NCI-H1436 treated with DMSO at 0.1 percent for 48 hours (cell line): ENCODE measurements at places on chromosomes 13 and 19.

GRCh38 chr13:99246100-99246499 lies 12.1 kb downstream of the GPR18 start:
- DNase-seq, result no peak

DNA sequence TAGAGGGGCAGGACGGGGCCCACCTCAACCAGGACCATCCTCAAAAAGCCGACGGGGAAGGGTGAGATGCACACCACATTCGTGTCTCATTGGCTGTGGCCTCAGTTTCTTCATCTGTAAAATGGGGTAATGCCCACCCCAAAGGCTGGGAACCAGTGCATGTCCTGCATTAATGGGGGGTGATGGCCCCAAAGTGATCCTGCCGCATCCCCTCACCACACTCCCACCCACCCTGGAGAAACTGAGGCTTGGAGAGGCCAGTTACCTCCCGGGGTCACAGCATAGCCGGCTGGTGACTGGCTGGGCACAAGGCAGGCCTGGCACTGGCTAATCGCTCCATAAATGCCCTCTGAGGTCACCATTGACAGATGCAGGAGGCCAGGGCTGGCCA lies 640 bp upstream of the MIDN start:
- no peak for DNase-seq

DNA sequence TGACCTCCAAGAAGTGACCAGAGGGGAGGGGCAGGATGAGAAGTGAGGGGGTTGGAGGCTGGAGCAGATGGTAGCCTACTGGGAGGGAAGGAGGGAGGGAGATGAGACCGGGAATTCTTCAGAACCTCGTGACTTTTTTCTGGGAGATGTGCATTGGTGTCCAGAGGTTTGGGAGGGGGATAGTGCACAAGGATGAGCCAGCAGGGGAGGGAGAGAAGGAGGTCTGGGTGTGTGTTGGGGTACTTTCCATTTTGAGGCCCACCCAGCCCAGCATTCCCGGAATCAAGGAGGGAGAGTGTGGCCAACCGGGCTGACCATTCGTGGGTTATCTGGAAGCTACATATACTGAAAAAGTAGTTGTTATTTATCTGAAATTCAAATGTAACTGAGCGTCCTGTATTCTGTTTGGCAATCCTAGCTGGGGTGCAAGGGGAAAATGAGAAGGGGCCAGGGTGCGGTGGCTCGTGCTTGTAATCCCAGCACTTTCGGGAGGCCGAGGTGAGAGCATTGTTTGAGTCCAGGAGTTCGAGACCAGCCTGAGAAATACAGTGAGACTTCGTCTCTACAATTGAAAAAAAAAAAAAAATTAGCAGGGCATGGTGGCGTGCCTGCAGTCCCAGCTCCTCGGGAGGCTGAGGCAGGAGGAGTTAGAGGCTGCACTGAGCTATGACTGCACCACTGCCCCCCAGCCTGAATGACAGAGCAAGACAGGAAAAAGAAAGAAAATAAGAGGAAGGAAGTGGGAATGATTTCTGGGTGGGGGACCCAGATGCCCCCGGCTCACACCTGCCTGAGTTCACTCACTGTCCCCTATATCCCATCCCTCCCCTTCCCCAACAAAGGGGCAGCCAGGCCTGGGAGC lies 4.4 kb upstream of the C3 start:
- no peak for DNase-seq

DNA sequence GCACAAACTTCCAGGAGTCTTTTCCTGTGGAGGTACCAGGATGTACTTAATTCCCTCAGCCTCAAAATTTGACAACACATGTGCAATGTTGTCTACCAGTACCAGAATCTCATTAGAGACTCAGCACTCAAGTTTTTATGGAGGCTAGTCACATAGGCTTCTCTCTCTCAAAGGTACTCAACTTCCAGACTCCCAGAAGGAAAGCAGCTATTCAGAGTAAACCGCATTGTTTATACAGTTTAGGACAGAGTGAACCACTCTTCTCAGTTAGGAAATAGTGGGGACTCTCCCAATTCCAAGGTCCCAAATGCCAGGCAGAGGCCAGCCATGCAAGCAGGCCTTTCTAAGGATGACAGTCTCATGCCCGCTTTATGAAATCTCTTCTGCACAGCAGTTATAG lies 8.5 kb upstream of the C1QTNF9B start:
- no peak for DNase-seq

GRCh38 chr19:13840305-13841085 lies 36.4 kb upstream of the NANOS3 start:
- no peak for DNase-seq

DNA sequence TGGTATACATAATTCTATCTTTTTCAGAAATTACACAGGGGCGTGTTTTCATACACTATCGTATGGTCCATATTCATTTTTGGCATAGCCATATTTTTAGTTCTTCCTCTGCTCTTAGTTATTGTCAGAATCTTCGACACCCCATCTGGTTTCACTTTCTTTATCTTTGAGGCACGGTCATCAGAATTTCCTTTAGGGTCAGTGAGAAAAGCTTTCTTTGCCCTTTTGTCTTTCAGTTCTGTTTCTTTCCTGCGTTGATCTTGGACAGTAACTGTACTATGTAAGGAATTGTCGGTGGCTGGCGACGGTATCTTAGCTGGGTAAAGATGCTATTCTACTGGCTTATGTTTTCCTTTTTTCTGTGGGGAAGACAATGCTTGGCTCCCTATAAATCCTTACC lies 10.6 kb upstream of the KIR2DL4 start:
- DNase-seq, result no peak

DNA sequence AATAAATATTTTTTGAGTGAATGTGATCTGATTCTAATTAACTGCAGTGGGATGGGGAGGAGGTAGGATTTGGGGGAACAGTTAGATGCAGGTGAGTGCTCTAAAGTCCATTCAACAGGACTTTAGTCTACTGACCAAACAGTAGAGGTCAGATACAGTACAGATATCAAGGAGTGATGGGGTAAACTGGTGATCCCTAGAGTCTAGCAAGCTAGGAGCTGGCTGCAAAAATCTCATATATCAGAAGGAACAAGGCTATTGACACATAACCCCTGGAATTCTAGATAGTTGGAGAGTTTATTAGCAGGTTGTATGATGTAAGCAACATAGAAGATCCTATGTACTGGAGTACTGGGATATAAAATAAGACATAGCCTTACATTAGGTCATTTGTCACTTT lies 131.6 kb downstream of the HS6ST3 start:
- no peak for DNase-seq

DNA sequence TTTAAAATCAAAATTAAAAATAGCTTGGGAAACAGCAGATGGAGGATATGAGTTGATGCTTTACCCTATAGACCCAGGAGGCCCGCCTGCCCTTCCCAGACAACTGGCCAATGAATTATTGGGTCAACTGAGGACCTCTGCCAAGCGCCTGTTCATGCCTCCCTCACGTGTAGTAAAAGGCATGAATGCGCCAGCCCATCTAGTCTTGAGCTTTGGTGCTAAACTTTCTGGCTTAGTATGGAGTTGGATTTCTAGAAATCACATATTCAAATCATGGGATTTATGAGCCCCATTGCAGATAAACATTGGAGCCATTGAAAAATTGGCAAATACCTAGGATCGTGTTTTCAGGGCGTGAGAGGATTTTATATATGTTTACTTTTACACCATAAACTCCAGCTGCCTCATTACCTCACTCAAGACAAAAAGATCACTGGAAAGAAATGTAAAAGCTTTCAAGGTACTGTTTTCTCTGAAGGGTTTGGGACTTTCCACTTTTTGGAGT lies 47.1 kb downstream of the COL4A2 start:
- no peak for DNase-seq

DNA sequence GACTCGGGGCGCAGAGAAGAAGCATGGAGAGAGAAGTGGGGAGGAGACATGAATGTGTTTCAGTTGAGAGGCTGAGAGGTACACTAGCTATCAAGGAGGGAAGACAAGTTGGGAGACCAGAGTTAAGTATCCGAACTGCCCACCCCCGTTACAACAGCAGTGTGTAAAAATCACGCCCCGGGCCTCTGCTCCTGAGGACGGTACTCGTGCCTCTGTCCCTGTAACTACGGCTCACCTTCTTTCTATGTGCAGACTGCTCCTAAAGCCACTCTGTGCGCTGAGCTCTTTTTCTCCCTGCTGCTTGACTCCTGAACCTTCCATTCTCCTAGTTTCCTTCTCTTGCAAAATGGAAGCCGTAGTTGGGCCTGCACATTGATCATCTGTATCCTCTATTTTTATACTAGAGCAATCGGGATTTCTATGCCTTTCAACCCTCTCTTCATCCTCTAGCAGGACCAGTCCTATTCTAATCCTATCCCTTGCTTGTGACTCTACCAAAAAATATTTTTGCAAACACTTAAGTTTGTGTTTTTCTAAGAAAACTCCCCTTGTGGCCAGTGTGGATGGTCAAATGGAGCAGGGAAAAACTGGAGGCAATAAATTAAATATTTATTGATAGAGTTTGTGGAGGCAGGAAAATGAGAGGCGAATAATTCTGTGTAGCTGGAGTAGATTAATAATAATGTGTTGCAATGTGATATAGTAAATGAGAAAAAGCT lies 569 bp downstream of the POLR1D start:
- DNase-seq, result no peak

DNA sequence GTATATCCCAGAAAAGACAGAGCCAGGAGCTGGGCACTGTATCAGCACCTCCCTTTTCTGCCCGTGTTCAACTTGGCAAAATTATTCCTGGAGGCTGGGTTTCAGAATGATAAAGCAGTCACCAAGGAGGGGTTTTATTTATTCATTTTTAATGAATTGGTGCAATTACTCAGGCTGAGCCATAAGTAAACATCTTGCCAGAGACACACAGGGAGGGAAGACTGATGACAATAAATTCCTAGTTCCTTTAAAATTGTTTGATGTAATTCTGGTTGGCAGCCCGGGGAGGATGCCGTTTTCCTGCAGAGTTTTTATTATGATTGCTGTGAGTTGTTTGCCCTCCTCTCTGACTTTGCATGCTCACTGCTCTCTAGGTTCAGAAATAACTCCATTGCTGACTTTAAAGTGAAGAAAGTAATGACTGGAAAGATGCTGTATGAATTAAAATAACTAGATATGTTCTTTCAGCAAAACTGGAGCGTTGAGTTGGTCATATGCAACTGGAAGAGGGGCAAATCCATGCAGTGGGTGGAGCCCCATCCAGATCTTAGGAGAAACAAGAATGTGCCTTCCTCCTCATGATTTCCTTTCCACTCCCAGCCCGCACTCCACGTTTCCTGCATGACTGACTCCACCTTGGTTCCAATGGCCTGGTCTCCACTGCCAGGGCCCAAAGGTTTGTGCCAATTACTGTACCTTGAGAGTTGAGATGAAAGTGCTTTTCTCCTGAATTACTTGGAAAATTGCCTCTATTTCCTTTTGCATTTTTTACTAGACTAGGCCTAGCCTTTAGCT lies 182.1 kb downstream of the RFC3 start:
- DNase-seq, result no peak

GRCh38 chr19:16897856-16898161 lies 9.0 kb downstream of the F2RL3 start:
- DNase-seq, result no peak

DNA sequence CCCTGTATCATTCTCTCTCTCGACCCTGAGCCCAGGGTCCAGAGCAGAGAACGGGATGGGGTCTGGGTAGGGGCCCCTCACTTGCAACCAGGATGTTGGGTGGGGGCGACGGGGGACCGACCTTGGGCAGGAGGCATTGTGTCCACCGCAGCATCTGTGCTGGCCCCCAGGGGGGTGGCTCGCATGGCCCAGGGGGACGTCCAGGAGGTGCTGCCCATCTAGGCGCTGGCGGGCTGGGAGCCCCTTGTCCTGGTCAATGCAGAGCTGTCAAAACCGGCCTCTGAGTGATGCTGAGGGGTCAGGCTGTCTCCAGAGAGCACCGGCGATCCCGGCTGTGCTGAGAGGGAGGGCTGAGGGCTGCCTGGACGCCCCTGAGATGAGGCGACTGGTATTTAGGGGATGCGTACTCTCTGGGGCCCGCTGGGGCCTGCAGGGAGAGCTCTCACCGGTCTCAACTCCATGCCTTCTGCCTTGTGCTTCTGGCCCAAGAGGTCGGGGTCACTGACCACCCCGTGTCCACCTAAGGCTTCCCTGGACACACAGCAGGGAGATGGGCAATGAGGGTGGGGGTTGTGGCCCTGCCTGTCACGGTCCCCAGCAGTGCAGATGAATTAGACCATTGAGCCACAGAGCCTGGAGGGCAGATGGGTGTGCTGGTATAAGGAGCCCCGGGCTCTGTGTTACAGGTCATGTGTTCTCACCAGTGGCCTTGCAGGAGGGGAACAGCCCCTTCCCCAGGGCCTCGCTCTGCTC lies 8.6 kb downstream of the RPS9 start:
- no peak for DNase-seq

- no peak for DNase-seq
These were observed 2723.9 kb downstream of the PCDH9 start for GRCh38 chr13:64506246-64506645.

- DNase-seq, result no peak
These were observed 64.0 kb upstream of the GSX1 start for GRCh38 chr13:27728271-27728670.

DNA sequence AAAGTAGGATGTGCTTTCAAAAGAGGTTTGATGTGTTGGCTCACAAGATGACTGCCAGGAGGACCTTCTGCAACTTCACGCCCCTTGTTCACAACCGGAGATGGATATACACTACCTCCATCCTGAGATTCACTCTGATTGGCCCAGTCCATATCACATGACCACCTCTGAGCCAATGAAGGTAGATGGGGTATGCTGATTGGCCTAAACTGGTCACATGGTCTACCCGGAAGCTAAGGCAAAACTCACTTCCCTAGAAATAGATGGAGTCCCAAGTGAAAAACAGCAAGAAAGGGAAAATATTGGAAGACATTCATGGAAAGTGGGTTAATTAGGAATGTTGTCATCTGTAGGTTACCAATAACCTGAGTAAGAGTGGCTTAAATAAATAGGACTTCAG lies 119.7 kb upstream of the MRI1 start:
- no peak for DNase-seq

- DNase-seq, result no peak
These were observed 11.7 kb downstream of the PRR36 start for GRCh38 chr19:7862413-7862951.

DNA sequence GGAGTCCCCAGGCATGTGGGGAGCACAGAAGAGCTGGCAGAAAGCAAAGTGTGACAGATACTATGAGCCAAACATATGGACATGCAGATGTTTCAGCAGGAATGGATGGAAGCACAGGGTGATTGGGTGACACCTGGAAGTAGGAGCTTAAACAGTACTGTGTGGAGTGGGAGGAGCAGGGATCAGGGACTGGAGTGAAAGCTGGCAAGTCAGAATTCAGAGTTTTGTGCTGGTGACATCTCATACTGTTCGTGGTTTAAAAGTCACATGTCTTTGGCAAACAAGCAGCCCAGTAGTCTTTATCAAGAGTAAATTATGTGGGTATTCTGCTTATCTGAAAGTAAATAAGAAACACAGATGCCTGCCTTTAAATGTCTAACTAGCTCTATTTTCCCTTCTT lies 408.2 kb downstream of the COG6 start:
- DNase-seq, result no peak

DNA sequence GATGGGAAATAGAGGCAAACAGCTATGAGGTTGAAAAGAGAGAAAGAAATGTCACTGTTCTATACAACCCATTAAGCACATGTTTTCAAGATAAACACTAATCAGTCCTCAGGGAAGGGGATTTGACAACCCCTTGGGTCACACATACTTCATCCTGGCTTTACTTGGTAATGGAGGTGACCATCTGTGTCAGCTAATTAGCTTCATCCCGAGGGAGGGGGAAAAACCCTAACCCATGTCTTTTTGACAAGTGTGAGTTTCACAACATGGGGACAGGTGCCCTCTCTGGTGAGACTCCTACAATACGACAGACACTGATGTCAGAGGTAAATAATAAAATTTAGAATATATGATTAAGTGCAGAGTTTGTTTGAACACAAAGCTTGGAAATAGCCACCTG lies 43.1 kb downstream of the ZNF611 start:
- no peak for DNase-seq
